Activated CD8-positive, alpha-beta memory T cell treated with anti-CD3 and anti-CD28 coated beads for 36 hours (primary cell): ENCODE measurements at places on chromosomes 7 and 10. TPM values are rescaled to one million over a fixed set of nuclear protein-coding genes. Genes with fewer than 3 reads are reported as not detected.

The PRLHR gene
- total RNA-seq: not detected

The CADPS2 gene
- not detected for total RNA-seq

The DPYSL4 gene
- total RNA-seq: 10.1 TPM

The C10orf67 gene
- total RNA-seq: 0.15 TPM

The KAZALD1 gene
- 0.21 TPM for total RNA-seq

The RET gene
- not detected for total RNA-seq

The LHFPL3 gene
- total RNA-seq: not detected

The PTPRZ1 gene
- total RNA-seq: not detected

The SPDYE11 gene
- not detected for total RNA-seq

The GCC1 gene
- 16.0 TPM for total RNA-seq

The DNA2 gene
- total RNA-seq: 45.7 TPM

The CCL24 gene
- not detected for total RNA-seq

The EN2 gene
- total RNA-seq: not detected

The PAX4 gene
- total RNA-seq: not detected

The IFIT1B gene
- total RNA-seq: not detected

The SPDYE2B gene
- total RNA-seq: not detected

The SUN3 gene
- total RNA-seq: not detected

The IL2RA gene
- 1,215 TPM for total RNA-seq

The NACAD gene
- 0.40 TPM for total RNA-seq

The SH2D4B gene
- total RNA-seq: 0.21 TPM

The ZNF736 gene
- 20.9 TPM for total RNA-seq

The PNLIP gene
- total RNA-seq: not detected

The TDRD1 gene
- 0.27 TPM for total RNA-seq

The GPR37 gene
- not detected for total RNA-seq

The FXYD4 gene
- not detected for total RNA-seq

The ITGB8 gene
- total RNA-seq: 0.02 TPM
